Stomach (tissue), 19 donors: ENCODE measurements at places on chromosomes 3 and 15. TPM values are rescaled to one million over a fixed set of nuclear protein-coding genes. Genes with fewer than 3 reads are reported as not detected.

DNA sequence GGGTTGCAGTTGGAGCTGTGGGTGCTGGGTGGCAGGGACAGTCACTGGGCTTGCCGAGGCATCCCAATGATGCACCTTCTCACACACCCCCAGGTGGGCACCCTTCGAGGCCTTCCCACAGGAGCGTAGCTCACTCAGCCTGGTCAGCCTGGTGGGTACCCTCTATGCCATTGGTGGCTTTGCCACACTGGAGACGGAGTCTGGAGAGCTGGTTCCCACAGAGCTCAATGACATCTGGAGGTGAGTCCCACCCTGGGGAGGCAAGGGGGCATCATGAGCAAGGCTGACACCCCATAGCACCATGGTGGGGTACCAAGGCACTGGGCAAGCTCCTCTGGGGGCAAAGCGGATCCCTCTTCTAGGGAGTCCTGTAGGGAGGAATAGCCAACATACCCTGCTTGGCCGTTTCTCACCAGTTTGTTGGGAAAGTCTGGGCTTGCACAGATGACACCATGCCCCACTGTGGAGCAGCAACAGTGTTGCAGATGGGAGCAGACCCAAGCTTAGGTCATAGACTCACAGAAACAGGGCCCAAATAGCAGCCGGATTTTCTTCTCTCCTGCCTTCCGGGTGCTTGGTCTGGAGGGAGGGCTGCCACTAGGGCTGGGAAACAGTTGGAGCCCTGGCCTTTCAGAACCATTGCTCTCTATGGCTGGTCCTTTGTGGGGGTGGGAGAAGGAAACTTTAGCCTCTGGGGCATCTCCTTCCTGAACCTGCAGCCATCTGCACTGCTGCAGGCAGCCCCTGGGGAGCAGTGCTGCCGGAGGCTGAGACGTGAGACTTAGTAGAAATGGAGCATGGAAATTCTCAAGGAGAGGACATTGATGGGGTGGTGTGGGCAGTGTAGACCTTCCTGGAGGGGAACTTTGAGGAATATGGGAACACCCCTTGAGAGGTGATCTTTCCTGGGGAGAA is 5.7 kb downstream of the KLHL40 start:
- no peak for DNase-seq
- H3K36me3 ChIP-seq, result no peaks in the 10 kb centered on the region
- no peaks in the 10 kb centered on the region for H3K27me3 ChIP-seq

Gene SNTN
- not detected for total RNA-seq

- no peaks in the 10 kb centered on the region for H3K27me3 ChIP-seq
- peaks cover 6% of the 10 kb centered on the region for H3K4me1 ChIP-seq
- no peak overlapping the region for H3K27ac ChIP-seq
- H3K36me3 ChIP-seq, result no peaks in the 10 kb centered on the region
- DNase-seq, result no peak
- H3K4me3 ChIP-seq, result no peak overlapping the region
Observed at GRCh38 chr15:52486003-52486996, 42.4 kb downstream of the MYO5A start.

DNA sequence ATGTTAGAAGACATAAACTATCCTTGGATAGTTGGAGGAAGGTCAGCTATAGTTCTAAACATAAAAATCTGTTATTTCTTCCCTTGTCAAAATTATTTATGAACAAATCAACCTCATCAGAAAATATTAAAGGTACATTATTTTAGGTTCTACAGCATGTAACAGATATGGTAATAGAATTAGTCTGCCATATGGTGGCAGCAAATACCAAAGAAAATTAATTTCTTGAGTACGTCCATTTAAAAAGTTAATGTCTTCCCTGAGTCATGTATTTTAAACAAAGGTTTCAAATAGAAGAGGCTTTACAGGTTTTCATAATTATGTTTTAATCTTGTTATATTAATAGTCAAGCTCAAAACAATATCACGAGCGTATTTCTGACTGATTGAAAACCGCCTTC is 17.9 kb upstream of the ANKRD28 start:
- H3K27me3 ChIP-seq, result no peaks in the 10 kb centered on the region
- no peaks in the 10 kb centered on the region for H3K36me3 ChIP-seq
- H3K4me1 ChIP-seq, result no peaks in the 10 kb centered on the region
- peak; percentile 79 for DNase-seq
- no peak overlapping the region for H3K4me3 ChIP-seq
- H3K27ac ChIP-seq, result no peak overlapping the region

DNA sequence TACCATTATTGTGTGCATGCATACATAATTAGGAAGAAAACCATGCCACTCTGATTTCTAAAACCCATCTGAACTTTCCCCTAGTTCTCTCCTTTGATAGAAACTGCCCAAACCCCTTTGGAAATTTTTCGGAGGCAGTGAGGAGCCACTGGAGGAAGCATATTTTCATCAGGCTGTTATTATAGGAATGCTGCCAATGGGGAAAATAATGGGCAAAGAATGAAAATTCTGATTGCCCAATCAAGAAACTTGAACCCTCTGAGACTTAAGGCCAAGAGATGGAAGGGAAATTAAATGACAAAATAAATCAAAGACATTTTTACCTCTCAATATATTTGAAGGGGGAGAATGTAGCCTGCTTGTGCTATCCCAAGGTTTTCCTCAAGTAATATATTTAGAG is 376.0 kb upstream of the PDZRN3 start:
- no peaks in the 10 kb centered on the region for H3K36me3 ChIP-seq
- H3K4me1 ChIP-seq, result no peaks in the 10 kb centered on the region
- no peak overlapping the region for H3K27ac ChIP-seq
- DNase-seq, result no peak
